ENCODE measurements at places on chromosomes 6 and 20.
A peak's percentile ranks its signal among the peaks of the same experiment; 100 is the strongest.

GRCh38 chr6:127186889-127187288 is 68.4 kb downstream of the RSPO3 start:
- DNase-seq, result no peak

- DNase-seq, result no peak
These were observed 9.0 kb downstream of the DYNLT1 start for GRCh38 chr6:158635427-158636073.

- no peak for DNase-seq
These were observed 129.0 kb downstream of the CFAP61 start for GRCh38 chr20:20181322-20181721.

- DNase-seq, result no peak
These were observed 180.4 kb downstream of the ZDHHC14 start for GRCh38 chr6:157561414-157561790.

DNA sequence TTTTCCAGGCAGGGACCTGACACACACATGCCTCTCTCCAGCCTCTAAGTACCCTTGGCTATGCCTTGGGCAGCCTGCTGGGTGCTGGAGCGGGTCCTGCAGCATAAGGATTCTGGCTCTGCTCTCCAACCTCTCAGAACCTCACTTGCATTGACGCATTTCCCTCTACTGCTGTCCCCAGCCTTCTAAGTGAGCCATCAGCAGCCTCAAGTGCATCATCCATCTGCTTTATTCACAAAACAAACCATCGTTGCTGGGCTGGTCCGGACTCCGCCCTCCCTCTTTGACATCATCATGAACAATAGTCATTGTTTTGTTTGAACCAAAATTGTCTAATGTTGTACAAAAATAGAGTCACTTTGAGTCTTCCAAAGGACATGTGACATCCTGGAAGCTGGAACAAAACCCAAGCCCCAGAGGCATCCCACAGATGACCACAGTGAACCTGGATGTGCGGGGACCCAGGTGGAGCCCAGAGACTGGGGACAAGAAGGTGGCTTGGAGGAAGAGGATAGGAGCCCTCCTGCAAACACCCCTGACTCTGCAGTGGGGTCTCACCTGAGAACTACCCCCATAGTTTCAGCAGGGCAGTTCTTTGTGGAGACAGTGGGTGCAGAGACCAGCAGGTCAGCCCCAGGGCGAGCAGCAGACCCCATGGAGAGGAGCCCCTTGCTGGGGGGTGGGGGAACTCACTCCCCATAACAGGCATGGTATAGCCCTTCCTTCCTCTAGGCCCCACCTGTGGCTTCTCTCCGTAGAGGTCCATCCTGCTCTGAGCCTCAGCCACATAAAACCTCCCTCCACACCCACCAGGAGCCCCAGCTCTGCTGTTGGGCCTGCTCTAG is 230.1 kb downstream of the SYNDIG1 start:
- no peak for DNase-seq

GRCh38 chr6:83199863-83200225 is 6.7 kb downstream of the RWDD2A start:
- no peak for DNase-seq

DNA sequence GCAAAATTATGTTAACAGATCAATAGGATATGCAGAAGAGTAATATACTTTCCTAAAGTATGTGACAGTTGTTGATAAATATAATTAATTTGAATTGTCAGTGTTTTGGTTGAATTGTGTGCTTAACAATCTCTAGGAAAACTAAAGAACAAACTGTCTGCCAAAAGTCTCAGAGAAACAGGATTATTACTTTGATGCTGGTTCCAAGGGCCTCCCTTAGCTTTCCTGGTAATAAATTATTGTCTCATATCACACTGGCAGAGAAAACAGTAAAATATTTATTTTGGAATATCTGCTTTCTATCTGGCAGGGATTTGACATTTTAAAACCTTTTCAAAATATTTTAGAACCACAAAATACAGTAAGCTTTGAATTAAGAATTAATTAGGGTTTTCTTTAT is 40.1 kb upstream of the CARMIL1 start:
- DNase-seq, result no peak

DNA sequence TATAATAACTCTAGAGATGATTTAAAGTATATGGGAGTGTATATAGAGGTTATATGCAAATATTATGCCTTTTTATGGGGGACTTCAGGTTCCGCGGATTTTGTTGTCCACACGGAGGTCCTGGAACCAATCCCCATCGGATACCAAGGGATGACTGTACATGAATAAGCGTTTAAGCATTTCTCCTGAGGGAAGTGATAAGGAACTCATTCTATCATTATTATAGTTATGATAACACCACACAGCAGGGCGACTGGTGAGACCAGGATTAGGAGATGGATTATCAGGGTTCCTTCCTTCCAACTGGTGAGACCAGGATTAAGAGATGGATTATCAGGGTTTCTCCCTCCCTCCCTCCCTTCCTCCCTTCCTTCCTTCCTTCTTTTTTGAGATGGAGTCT is 6.6 kb downstream of the ECI2 start:
- no peak for DNase-seq

- no peak for DNase-seq
These were observed 7.3 kb upstream of the TENT5A start for GRCh38 chr6:81759782-81760181.

- DNase-seq, result no peak
These were observed 419.5 kb downstream of the CD83 start for GRCh38 chr6:14537030-14537429.

- no peak for DNase-seq
These were observed 41.2 kb upstream of the RNF146 start for GRCh38 chr6:127225497-127225896.

- DNase-seq, result no peak
These were observed 715.2 kb upstream of the MARCKS start for GRCh38 chr6:113141901-113142300.

DNA sequence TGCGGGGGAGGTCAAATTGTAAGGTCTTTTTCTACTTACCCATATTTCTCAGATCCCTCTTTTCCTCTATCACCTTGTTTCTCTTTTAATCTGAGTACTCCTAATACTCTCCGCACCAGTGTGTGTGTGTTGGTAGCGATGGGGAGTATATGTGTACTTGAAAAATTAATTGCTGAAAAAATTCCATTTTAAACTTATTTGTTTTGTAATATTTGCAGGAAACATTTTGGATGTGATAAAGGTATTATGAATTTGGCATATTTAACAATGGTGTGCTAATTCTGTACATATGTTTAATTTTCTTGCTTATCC is 48.1 kb upstream of the MLIP start:
- no peak for DNase-seq

- DNase-seq, result no peak
These were observed 19.1 kb upstream of the HLA-DQB1 start for GRCh38 chr6:32685603-32686002.

DNA sequence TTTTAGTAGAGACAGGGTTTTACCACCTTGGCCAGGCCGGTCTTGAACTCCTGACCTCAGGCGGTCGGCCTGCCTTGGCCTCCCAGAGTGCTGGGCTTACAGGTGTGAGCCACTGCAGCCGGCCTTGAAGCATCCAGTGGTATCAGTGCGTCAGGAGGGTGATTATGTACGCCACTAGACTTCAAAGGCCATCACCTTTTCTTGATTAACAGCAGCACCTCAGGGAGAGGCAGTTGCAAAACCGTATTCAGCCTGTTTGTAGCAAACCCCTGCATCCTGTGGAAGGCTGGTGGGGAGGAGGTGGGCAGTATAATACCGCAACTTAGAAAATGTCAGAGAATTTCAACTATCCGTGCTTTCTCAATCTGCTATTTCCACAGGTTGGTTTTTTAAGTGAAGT is 27.3 kb upstream of the SHLD1 start:
- DNase-seq, result no peak

GRCh38 chr20:62989201-62989601 is 17.6 kb downstream of the BHLHE23 start:
- no peak for DNase-seq

DNA sequence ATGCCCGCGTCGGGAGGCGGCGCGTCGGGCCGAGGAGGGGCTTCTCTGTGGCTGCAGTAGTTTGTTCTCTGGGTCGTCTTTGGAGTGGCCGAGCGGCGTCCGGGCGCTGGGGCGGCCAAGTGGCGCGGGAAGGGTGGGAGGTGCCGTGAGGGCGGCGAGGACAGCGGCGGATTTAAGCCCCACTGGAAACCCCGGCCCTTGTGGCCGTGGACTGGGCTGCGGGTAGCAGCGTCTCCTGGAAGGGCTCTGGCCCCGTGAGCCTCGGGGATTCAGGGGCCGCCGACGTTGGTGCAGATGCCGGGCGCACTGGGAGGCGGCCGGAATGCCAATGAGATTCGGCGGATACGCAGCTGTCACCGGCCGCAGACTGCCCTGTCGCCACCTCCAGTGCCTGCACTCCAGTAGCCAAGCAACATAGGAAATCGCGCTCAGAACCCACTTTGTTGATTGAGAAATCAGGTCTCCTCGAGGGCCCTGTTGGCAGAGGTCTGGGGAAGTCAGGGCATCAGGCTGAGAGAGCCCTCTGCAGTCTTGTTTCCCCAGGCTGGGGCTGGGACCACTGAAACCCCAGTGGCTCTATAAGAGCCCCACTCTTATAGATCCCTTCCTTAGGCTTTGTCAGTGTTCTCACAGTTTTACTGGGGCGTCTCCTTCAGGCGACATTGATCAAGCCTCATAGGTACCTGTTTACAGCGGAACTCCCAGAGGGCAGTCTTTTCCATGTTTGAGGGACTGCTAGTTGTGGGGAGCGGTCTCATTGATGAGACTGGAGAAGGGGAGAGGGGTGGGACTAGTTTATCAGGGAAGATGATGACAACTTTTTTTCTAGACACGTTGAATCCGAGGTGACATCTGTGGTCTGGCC is 642 bp downstream of the GZF1 start:
- DNase-seq, result peak; percentile 50

DNA sequence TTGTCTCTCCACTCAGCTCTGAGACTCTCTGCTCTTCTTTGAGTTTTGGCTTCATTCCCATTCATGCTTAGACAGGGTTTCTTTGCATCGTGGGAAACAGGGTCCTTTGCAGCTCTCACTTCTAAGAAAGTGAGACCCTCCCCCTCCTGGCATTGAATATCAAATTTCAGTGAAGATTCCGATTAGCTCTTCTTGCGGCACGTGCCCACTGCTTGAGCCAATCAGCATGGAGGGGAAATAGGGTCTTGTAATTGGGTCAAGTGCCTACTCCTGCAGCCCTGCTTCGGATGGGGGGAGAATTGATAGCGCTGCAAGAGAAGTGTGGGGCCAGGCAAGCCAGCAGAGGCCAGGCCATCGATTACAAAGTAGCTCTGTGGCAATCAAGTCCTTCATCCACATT is 69.6 kb downstream of the TFAP2C start:
- no peak for DNase-seq

GRCh38 chr6:125031385-125031784 is 69.1 kb downstream of the RNF217 start:
- no peak for DNase-seq

GRCh38 chr20:57558614-57559288 is 2.2 kb upstream of the PCK1 start:
- DNase-seq, result no peak

- DNase-seq, result no peak
These were observed 98.8 kb downstream of the HUS1B start for GRCh38 chr6:558089-558488.

DNA sequence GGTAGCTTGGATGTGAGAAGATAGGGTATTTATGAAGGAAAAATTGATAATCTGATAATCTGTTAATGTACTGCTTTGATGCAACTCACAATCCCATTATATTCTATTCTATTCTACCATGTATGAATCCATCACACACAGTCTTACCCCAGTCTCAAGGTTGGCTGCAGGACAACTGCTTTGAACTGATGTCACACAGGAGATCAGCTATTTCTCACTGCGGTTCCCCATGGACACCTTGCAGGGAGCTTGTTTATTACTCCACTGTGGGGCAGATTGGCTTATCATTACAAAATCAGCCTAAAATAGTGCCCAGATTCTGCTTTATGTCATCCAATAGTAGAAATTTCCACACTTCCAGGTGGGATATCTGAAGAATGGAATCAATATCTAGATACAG is 61.0 kb upstream of the HS3ST5 start:
- no peak for DNase-seq

DNA sequence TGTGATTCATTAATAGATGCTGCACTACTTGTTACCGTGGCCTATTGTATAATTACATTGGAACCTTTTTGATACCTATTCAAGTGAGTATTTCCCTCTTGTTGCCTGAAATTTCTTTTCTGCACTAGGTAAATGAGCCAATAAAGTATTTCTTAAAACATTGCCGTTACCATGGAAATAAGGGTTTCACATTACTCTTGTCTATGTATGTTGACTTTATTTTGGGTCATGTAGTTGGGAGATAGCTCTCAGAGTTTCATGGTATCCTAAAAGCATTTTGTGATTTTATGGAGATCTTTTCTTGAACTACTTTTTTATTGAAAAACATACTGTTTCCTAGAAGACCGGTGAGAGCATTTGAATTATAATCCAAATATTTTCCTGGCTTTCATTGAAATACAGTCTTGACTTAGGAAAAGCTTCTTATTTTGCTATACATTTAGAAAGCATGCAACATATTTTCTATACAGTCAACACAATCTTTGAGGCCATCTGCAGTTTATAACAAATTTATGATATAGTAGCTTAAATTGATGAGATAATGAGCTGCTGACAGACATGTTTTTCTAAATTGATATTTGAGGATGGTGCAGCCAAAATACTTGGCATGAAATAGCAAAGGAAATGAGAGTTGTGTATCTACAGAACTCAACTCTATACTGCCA is 650.4 kb downstream of the RFPL4B start:
- no peak for DNase-seq

GRCh38 chr6:41621802-41622201 is 16.5 kb upstream of the MDFI start:
- DNase-seq, result no peak

DNA sequence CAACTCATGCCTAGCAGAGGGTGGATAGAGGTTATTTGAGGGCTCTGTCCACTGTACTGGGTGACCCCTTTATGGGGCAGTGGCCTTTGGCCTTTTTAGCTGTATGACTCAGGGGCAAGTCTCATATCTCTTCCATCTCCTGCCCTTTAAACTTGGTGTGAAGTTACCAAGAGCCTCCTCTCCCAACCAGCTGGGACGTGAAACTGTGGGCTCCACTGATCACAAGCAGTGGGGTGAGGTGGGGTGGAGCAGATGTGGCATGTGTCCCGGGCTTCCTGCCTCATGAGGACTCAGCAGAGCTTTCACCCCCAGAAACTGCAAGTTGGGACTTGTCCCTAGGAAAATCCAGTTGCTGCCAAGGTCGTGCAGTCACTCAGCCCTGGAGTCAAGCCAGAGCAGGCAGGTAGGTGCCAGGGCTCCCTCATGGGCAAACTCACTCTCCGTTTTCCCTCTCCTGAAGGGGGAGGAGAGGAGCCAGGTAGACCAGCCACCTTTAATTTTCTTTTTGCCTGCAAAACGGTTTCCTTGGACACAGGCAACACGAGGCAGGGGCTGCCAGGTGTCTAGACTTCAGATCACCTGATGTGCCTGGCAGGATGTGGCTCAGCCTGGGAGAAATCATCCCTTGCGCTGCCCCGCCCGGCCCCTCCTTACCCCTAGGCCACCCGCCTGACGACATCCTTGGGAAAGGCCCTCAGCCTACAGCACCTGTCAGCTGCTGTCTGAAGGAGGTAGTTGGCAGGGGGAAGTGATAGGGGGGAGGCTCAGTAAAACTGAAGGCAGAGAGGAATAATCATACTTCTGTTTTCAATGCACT is 4.0 kb downstream of the CDKN1A start:
- DNase-seq, result no peak

GRCh38 chr6:107413966-107414645 is 45.3 kb downstream of the PDSS2 start:
- DNase-seq, result no peak

Measured in C1 segment of cervical spinal cord (tissue), 14 donors.